NCI-H1417 treated with DMSO at 0.1 percent for 48 hours (cell line): ENCODE measurements at places on chromosomes 6 and 20.
A peak's percentile ranks its signal among the peaks of the same experiment; 100 is the strongest.

DNA sequence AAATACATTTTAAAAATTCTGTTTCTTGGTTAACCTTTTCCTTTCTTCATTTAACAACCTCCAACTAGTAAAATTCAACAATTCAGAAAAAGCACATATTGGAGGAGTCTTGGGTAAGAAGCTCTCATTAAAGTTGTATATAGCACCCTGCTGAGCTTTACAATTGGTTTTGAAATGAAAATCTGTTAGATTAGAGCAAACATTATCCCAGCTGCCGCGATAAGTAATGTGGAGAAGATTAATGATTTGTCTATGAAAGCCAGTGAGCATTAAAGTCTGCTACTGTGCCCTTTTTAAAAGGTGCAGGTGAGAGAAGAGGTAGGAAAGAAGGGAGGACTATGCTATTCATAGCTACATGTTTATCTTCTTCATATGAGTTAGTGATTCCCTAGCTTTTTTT, 201.5 kb downstream of the ZFAND3 start:
- DNase-seq = peak; percentile 71

GRCh38 chr20:23156170-23156841, 70.2 kb upstream of the CD93 start:
- DNase-seq = no peak

- no peak for DNase-seq
These were observed 515.6 kb downstream of the EYS start for GRCh38 chr6:65191471-65191870.

GRCh38 chr6:56840467-56841380, 114.2 kb upstream of the BEND6 start:
- DNase-seq = no peak

- no peak for DNase-seq
These were observed 189.3 kb downstream of the ERMARD start for GRCh38 chr6:169940481-169941271.

GRCh38 chr6:1388630-1389368, 577 bp upstream of the FOXF2 start:
- DNase-seq = no peak

- no peak for DNase-seq
These were observed 121.7 kb upstream of the PTPRK start for GRCh38 chr6:128642132-128642531.

- peak; percentile 23 for DNase-seq
These were observed 45.0 kb upstream of the RIPOR2 start for GRCh38 chr6:24980507-24981385.
